AG04449 (cell line): ENCODE measurements at places on chromosomes 5 and 9.

- no peak for DNase-seq
These were observed 86.8 kb downstream of the NSUN2 start for GRCh38 chr5:6545770-6546690.

DNA sequence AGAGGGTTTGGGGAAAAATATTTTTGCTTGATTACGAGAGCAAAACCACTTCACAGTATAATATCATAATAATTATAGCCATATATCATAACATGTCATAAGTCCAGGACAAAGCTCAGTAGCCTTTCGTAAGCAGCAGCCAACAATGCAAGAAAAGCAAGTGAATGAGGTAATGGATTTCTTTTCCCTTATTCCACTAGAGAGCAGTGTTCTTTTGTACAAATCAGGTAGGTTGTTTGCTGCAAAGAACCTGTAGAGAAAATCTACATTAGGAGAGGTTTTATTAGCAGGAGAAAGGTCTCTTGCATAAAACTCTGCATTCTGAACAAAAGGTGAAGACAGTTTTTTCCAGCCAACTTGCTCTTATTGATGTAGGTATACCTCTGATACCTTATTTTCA lies 1033.4 kb downstream of the TLE4 start:
- no peak for DNase-seq

- DNase-seq, result no peak
These were observed 13.3 kb downstream of the HACD4 start for GRCh38 chr9:21018177-21018576.

DNA sequence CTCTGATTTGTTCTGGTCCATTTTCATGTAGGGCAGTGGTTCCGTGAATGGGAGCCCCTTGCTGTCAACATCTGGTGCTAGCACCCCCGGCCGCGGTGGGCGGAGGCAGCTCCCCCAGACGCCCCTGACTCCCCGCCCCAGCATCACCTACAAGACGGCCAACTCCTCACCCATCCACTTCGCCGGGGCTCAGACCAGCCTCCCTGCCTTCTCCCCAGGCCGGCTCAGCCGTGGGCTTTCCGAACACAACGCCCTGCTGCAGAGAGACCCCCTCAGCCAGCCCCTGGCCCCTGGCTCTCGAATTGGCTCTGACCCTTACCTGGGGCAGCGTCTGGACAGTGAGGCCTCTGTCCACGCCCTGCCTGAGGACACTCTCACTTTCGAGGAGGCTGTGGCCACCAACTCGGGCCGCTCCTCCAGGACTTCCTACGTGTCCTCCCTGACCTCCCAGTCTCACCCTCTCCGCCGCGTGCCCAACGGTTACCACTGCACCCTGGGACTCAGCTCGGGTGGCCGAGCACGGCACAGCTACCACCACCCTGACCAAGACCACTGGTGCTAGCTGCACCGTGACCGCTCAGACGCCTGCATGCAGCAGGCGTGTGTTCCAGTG lies 244.0 kb downstream of the CACNA1B start:
- DNase-seq, result no peak

DNA sequence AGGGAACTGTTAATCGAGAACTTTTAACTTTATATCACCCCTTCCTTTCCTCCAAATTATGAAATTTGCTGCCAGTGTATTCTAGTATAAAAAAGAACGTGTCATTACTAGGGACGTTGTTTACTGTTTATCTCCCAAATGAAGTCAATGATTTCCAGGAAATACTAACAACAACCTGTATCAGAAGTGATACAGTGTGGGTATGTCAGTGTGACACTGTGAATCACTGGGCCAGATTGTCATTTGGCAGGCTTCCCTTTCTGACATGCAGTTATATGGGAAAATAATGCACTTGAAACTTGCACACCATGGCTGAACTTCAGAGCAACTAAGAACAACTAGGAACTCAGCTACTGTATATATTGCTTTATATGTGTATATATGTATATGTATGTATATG lies 12.6 kb downstream of the ZNF462 start:
- DNase-seq, result no peak

DNA sequence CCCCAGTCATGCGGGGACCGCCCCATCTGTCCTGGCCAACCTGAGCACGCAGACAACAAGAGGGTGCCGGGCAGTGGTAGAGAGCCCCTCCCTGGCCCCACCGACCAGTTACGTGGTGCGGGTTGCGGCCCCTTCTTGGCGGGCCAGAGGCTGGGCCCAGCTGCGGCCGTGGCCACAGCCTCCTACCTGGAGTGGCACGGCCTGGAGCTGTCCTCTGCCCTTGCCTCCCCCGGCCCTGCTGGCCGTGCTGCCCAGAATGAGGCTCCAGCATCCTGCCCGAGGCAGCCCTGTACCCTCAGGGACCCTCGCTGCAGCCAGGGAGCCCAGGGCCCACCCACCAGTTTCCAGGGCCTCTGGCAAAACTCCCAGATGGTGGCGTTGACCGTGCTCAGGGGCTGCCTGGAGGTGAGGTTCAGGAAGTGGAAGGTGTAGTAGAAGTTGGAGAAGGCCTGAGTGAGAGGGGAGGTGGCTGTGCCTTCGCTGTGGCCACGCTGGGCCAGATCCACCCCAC lies 5.7 kb downstream of the ENTPD8 start:
- DNase-seq, result no peak

- no peak for DNase-seq
These were observed 150.4 kb downstream of the SNCAIP start for GRCh38 chr5:122462486-122462885.

- no peak for DNase-seq
These were observed 8.2 kb upstream of the GRAMD2B start for GRCh38 chr5:126414874-126415502.

DNA sequence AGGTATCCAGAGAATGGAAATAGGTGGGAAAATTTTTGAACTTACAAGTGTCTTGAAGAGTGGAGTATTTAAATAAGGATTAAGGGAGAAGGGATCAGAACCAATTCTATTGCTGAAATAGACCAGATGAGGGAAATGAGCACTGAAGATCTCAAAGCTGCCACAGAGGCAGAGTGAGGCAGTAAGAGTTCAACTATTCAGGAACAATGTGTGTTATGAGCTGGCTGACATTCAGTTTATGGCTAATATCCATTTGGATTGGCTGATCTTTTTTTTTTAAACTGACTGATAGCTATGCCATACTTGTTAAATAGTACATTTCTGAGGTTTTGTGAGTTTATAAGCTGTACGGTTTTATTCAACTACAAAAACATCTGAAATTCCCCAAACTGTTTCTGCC lies 95.3 kb upstream of the GNA14 start:
- peak; percentile 49 for DNase-seq

- no peak for DNase-seq
These were observed 2.8 kb upstream of the AMBP start for GRCh38 chr9:114080773-114081440.

DNA sequence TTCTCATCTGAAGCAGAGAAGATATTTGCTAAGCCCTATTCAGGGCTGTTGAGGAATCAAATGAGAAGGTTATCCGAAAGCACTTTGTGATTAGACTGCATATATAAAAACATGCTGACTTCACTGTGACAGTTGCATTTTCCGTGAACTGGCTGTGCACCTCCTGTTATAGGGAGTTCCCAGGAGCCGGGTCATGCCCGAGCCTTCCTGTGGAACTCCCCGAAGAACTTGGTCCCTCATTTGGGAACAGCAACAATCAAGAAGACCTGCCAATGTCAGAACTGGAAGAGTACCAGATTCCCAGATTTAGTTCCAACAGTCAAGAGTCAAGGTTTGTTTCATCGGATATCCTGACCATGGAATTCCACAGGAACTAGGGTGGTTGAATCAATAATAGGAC lies 130.4 kb upstream of the RAI14 start:
- no peak for DNase-seq

- DNase-seq, result no peak
These were observed 283.3 kb upstream of the TUT7 start for GRCh38 chr9:86637515-86637914.

DNA sequence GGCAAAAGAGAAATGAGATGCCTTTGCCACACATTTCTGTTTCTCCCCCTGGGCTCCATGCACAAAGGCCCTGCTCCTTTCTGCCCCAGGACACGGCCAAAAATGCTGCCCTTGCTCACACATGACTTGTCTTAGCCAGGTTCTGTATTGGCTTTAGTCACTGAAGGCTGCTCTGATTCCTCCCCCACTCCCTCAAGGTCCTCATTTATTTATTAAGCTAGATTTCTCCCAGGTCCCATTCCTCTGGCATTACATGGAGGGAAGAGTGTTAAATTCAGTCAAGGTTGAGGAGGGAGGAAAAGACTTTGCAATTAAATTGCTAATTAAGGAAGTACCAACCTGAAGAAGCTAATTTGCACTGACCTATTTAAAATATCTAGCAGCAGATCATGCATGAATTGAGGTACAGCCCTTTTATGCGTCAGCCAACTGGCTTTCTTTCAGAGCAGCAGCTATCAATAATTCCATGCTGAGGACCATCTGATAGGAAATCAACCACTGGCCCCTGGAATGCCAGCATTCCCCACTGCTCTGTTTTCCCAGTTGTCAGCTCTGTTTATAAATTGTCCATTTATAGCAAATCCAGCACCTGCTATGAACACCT lies 81.2 kb upstream of the MAP3K1 start:
- DNase-seq, result no peak

DNA sequence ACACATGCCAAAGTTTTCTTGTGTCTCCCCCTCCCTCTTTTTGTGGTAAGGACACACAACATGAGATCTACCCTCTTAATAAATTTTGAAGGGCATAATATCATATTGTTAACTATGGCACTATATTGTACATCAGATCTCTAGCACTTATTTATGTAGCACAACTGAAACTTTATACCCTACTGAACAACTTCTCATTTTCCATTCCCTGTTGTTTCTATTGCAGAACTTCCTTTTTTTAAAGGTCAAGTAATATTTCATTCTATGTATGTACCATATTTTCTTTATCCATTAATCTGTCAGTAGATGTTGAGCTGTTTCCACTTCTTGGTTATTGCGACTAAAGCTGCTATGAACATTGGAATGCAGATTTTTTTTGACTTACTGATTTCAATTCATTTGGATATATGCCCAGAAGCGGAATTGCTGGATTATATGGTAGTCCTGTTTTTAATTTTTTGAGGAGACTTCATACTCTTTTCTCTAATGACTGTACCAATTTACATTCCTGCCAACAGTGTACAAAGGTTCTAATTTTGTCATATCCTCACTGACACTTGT lies 305.3 kb downstream of the PRR16 start:
- peak; percentile 40 for DNase-seq

DNA sequence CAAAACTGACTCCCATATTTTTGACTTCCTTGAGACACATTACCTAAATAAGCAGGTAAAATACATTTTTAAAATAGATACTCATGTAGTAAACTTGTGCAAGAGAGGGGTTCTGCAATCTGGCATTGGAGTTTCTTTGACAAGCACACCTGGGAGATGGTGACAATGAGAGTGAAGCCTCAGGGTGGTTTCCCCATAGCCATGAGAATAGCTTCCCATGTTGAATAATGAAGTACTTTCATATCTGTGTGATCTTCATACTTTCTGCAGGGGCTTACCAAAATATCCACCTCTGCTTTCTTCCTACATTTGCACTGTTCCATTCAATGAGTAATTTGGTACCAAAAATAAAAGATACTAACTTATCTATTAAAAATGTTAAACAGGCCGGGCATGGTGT lies 44.7 kb upstream of the VCAN start:
- no peak for DNase-seq

- no peak for DNase-seq
These were observed 4.5 kb downstream of the BAAT start for GRCh38 chr9:101380295-101380694.

DNA sequence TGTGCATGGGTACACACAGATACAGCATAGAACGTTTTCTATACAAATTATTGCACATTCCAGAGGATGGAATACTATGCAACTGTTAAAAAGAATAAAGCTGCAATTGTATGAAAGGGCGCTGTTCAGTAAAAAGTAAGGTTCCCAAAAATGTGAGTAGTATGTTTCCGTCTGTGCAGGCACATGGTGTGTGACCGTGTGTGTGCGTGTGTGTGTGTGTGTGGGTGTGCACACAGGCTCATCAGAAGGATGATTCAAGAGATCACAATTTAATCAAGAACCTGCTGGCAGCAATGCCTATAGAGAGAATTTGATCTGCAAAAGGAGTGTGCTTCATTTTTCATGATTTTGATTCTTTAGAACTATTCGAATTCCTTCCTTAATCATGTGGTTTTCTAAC lies 76.3 kb downstream of the SEMA4D start:
- no peak for DNase-seq

- DNase-seq, result no peak
These were observed 167.0 kb upstream of the OTULINL start for GRCh38 chr5:14414656-14415023.

DNA sequence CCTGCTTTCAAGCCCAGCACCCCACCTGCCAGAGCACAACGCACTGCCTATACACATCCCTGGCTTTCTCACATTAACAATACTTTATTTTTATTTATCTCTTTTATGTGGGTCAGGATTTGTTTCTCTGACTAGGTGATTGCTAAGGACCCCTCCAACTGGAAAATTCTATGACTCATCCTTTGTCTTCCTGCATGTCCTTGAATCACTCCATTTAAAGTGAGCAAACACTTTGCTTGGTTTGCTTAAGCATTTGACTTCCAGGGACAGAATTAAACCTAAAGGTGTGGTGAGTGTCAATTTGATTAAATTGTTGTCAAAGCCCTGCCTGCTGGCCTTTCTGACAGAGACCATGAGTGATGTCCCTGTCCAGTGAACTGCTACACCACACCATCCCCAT lies 536.5 kb upstream of the BRINP1 start:
- no peak for DNase-seq

DNA sequence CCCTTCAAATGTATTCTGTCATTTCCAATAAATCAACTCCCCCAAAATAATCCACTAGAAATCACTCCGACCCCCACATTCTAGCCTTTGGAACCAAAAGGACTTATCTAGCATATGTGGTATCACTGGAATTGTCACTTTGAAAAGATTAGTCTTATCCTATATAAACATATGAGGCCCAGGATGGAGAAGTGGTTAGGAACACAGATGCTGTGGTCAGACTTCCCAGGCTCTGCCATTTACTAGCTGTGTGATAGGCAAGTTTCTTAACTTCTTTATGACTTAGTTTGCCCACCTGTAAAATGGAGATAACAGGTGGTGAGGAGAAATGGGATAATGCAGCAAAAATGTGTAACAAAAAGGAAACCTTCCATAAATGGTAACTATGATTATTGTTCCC lies 62.0 kb upstream of the GLRX start:
- no peak for DNase-seq

GRCh38 chr5:37810311-37810710 lies 29.5 kb downstream of the GDNF start:
- DNase-seq, result no peak

- DNase-seq, result no peak
These were observed 1.1 kb downstream of the PCDHAC2 start for GRCh38 chr5:140967226-140967893.
